ENCODE measurements at places on chromosomes 2 and 18.
A peak's percentile ranks its signal among the peaks of the same experiment; 100 is the strongest.

DNA sequence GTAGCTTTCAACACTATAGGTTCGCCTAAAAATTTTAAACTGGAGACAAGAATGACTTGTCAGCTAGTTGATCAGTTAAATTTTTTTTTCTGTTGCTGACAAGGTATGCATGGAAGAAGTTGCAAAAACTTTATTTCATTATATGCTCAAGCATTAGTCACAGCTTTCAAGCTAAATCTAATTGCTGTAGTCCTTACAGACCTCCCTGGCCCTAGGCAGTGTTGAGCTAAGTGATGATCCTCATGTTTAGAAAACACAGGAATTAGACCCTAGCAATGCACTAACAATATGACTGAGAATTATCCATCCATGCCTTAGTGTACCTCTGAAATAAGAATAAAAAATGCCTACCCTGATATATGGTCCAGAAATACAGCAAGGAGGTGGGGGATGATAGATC is 253.4 kb downstream of the SP3 start:
- no peak for DNase-seq

DNA sequence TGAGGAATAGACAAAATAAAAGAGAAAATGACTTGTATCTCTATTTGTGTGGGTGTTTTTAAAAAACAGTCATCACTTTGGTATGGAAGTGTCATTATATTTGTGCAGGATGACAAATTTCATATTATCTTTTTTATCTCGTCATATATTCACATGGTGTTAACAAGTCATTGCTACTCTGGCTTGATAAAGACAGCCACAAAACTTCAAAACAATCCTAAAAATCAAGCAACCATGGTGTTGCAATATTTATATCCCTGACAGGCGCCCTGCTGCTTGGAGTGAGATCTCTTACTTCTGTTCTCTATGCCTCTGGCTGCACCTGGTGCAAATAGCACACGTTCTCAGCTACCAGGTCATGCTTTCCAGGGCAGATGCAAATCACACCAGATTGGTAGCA is 278.0 kb upstream of the EPHA4 start:
- DNase-seq = no peak

- no peak for DNase-seq
These were observed 230.1 kb upstream of the EPAS1 start for GRCh38 chr2:46067062-46067461.

DNA sequence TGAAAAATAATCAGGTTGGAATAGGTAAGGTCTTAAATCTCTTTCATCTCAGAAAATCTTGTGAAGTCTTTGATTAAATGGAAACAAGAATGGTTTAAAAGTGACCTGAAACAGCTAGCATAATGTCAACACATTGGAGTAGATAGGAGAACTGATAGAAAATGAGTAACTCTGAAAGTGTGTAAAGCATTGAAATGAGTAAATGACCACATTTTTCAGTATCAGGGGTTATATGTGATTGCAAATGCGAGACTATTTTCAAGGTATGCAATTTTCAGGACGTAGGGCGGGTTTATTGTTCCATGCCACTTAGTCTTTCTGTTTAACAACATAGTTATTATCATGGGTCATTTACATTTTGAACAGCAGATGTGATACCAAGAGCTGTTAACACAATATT is 1383.2 kb downstream of the LRP1B start:
- no peak for DNase-seq

GRCh38 chr2:9780368-9781130 is 62.7 kb upstream of the TAF1B start:
- no peak for DNase-seq

- DNase-seq = no peak
These were observed 99.4 kb upstream of the RND3 start for GRCh38 chr2:150586858-150587257.

DNA sequence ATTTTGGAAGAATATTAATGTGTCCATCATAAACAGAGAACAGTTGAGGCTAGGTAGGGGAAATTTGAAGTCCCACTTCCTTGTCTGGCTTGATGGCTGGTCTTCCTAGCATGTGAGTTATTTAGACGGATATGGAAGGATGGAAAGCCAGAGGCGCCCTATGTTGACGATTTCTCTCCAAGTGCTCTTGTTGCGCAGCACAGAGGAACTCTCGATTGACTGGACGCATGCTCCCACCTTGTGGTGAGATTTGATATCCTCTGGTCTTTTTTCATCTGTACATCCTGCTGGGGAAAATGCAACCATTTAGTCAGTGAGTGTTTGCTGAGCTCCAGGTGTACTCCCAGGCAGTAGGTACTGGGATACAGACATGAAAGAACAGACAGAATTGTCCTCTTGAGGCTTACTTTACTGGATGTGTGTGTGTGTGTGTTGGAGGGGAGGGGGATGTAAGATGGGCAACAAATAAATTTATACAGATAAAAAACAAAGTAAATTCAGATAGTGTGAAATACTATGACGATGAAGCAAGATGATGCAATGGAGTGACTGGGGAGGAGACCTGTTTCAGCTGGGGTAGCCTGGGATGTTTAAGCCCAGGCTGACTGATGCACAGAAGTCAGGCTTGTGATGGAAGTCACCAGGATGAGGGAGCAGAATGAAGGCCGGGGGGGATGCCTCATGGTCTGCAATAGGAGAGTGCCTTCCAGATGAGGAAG is 137.2 kb downstream of the TRIM43 start:
- DNase-seq = peak; percentile 92

- no peak for DNase-seq
These were observed 104.5 kb downstream of the SNTG2 start for GRCh38 chr2:1055014-1055595.

- no peak for DNase-seq
These were observed 54.4 kb upstream of the TANC1 start for GRCh38 chr2:158914066-158914465.

DNA sequence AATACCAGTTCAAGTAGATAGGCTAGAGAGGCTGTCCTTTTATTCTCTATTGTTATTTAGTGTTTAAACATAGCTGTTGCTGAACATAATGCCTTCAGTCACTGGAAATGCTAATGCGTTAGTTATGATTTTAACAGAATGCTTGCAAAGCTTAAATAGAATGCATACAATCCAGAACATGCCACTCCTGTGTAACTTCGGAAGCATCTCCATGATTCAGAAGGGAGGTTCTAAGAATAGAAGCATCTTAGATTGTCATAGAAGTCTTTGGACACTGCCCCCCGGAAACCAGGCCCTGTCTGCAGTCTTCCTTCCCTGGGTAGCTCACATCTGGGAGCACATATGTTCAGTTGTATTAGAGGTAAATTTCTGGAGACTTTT is 73.2 kb downstream of the ZNF532 start:
- DNase-seq = no peak

GRCh38 chr2:23669413-23670244 is 257.3 kb downstream of the ATAD2B start:
- DNase-seq = no peak

DNA sequence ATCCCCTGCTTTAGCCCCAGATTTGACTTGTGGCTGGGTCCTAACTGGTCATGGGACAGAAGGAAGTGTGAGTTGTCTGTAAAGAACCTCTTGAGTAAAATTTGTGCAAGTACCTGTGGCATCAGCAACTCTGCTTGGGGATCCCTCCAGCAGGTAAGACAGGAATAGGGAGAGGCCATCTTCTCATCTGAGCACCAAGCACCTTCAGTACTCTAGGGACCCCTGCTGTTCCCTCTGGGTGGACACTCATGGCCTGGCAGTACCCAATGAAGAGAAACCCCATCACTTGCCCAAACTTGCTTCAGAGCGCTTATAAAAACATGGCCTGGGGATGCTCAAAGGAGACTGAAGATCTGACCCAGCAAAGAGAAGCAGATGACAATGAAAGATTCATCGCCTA is 297.8 kb downstream of the SP3 start:
- no peak for DNase-seq

DNA sequence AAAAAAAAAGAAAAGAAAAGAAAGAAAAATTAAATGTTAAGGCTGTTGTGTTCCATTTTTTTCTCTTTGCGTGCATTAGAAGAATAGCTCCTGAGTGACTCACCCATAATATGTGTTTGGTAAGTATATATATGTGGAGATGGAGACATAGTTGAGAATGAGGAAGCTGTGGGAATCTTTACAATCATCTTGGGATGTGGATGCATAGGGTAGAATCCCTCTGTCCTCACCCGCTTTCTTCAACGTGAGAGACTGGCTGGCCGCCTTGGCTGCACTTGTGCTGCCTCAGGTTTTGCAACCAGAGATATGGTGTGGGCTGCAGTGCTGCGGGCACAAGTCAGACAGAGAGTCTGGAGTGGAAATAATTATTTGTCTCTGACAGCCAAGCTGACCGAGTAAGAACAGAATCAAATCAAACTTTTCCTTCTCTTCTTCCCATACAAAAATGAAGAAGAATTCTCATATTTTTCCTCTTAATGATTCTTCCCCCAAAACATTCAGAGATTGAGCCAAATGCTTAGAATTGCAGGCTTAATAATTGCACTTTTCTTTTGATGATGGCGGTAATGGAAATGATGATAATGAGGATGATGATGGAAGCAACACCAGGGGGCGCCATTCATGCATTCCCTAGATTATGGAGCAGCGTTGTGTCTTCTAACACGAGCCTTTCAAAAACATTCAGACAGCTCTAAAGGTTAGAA is 48.5 kb downstream of the SERPINB7 start:
- DNase-seq = peak; percentile 51

- DNase-seq = no peak
These were observed 364.7 kb downstream of the ERBB4 start for GRCh38 chr2:212173756-212174510.

DNA sequence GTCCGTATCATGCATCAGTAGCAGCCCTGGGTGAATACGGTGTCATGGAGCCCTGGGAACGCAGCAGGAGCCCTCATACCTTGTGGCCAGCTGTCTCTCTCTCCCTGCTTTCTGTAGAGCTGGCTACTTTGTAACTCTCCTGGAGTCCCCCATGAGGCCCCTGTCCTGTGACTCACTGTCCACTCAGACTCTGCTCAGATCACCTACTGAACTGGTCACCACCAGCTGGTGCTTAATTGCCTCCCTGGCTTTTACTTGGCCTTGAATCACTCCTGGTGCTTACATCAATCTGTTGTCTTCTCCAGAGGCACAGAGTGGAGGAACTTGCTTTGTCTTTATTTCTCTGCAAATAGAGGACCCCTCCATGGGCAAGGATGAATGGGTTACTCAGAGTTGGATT is 172.7 kb downstream of the HRH4 start:
- DNase-seq = no peak

DNA sequence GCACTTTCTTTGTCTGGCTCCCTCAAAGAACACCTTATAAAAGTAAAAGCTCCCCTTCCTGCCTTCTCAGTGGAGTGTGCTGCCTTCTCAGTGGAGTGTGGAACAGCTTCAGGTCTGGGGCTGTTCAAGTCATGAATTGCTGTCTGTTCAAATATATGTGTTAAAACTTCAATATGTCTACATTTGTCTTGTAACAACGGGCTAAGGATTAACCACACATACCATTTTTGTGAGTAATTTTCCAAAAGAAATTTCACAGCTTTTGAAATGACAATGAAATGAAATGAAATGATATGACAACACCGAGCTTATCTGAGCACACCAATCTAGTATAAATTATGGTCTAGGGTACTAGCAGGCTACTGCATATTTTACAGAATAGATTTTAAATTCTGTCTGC is 42.9 kb downstream of the CABYR start:
- DNase-seq = no peak

DNA sequence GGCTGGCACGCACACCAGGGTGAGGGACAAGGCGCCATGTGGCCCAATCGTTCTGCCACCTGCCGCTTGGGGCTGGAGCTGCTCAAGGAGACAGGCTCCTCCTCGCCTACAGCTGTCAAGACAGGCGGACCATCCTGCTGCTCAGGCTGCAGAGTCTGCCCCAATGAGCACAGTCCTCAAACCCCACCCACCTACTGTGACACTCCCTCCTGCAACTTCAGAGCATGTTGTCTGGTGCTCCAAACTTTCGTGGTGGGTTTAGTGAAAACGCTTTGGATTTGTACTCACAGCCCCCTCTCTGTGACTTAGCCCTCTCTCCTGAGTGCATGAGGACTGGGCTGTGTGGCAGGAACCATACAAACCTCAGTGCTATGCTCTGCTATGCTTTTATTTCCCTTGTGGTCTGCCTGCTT is 23.2 kb upstream of the SLC35F6 start:
- no peak for DNase-seq

DNA sequence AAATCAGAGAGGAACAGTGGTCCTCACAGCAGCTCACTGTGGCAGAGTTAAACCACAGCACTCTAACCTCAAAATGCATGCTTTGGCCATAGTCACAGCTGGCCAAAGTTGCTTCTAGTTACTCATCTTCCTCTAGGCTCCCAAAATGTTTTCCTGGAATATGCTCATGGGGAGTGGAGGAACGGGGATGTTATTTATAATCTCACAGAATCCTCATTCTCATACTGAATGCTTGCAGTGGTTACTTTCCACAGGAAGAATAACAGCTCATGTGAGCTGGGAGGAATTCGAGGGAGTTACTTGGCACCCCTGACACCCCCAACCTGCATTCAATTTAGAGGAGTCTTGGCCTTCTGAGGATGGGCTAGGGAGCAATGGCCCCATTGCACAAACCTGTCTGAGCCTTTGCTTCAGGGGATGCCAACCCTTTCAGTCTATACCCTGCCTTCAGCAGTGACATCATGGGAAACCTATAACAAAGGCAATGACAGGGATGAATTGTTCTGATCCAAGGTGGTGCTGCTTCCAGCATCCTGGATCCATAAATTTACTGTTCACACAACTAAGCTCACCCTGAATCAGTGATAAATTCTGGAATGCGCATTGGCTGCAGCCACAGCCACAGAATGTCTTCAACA is 22.4 kb upstream of the CCBE1 start:
- DNase-seq = no peak

DNA sequence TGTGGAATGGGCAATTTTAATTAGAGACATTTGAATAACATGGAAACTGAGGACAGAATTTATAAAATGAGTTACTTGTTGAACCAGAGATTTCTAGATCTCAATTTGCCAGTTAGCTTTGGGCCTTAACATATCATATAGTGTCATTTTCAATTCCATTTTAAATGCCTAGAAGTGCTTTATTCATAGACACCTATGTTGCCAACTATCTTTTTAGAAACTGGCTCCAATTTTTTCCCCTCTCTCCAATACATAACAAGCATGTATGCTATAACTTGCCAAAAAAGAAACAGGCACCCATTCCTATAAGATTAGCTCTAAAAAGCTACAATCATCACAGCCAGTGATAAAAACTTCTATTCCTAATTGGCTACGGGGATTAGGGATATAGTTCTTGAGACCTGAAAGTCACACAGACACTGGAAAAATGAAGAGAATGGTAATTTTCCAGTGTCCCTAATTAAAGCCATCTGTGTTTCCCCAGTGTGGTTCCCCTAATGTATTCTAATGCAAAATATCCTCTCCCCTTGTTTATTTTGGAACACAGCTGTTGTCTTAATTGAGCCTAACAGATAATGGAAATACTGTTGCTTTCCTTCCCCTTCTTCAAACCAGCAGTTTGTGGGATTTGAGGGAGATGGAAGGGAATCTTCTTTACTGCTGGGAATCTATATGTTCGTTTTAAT is 205.5 kb upstream of the FSHR start:
- DNase-seq = no peak

DNA sequence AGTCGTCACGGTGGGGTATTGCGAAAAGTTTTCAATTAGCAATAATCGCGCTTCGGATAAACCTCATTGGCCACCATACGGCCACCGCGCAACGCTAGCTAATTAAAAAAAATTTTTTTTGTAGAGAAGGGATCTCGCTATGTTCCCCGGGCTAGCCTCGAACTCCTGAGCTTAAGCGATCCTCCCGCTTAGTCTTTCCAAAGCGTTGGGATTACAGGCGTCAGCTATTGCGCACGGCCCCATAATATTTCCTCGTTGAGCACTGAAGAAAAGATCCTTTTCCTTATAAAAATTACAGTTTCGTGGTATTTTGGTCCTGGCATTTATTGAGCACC is 759 bp upstream of the ACTR1B start:
- no peak for DNase-seq

- no peak for DNase-seq
These were observed 149.7 kb downstream of the EN1 start for GRCh38 chr2:118697781-118698180.

Data from pons (tissue), 1 donor.